Breast epithelium (tissue), 4 donors: ENCODE measurements at places on chromosomes 2 and 18. TPM values are rescaled to one million over a fixed set of nuclear protein-coding genes. Genes with fewer than 3 reads are reported as not detected.

GRCh38 chr2:240796543-240797499 is 23.2 kb downstream of the KIF1A start:
- H3K27ac ChIP-seq = no peak overlapping the region
- no peaks in the 10 kb centered on the region for H3K36me3 ChIP-seq

- no peaks in the 10 kb centered on the region for H3K27me3 ChIP-seq
- no peaks in the 10 kb centered on the region for H3K36me3 ChIP-seq
- H3K4me3 ChIP-seq = no peak overlapping the region
- H3K4me1 ChIP-seq = no peaks in the 10 kb centered on the region
- no peak overlapping the region for H3K27ac ChIP-seq
- no peak for DNase-seq
These were observed 1441.7 kb upstream of the CELF4 start for GRCh38 chr18:39007031-39007902.

DNA sequence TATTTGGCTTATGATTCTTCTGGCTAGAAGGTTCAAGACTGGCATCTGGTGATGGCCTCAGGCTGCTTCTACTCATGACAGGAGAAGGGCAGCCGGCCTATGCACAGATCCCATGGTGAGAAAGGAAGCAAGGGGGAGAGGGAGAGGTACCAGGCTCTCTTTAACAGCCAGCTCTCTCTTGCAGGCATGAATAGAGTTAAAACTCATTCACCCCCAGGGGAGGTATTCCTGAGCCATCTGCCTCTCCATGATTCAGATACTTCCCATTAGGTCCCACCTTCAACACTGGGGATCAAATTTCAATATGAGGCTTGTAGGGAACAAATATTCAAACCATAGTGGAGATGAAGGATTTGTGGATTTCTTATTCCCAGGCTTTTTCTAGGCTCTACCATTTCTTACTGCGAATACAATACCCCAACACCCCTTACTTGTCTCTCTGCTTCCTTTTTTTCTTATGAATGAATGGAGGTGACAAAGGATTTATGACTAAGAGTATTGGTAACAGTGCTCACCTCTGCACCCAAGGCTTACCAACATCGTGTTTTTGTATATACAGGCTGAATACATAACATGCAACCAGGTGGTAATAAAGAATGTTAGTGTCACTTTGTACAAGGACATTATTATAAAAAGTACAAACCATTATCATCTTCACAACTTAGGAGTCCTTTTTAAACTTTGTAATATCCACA is 454.6 kb upstream of the TRIB2 start:
- no peak overlapping the region for H3K27ac ChIP-seq
- no peaks in the 10 kb centered on the region for H3K4me1 ChIP-seq
- H3K4me3 ChIP-seq = no peak overlapping the region
- H3K27me3 ChIP-seq = no peaks in the 10 kb centered on the region

DNA sequence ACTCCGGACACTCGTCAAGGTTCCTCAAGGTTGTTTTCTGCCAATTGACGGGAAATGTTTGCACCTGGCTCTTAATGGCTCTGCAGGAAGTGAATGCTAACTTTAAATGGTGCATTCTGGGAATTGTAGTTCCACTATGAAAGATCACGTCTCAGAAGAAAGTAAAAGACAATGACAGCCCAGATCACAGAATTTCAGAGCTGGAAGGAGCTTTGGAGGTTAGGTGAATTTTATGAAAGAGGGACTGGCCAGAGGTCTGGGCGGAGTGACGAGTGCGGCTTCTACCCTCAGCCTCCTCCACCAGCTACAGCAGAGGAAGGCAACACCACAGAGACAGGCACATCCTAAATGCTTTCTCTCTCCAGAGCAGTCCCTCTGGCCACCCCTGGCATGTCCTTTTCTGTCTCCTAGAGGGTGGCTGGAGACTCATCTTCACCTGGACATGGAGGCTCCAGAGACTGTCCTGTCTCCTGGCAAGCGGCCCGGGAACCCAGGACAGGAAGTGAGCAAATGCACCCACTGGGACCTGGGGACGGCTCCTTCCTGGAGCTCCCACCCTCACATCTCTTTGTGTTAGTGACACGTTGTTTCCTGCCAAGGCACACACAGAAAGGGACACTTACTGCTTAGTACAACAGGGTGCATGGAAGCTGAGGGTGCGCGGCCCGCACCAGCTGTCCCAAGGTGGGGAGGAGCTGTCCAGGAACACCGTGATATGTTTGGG is 19.4 kb downstream of the THAP4 start:
- H3K27me3 ChIP-seq = no peaks in the 10 kb centered on the region
- H3K36me3 ChIP-seq = no peaks in the 10 kb centered on the region
- no peaks in the 10 kb centered on the region for H3K4me1 ChIP-seq
- DNase-seq = no peak

DNA sequence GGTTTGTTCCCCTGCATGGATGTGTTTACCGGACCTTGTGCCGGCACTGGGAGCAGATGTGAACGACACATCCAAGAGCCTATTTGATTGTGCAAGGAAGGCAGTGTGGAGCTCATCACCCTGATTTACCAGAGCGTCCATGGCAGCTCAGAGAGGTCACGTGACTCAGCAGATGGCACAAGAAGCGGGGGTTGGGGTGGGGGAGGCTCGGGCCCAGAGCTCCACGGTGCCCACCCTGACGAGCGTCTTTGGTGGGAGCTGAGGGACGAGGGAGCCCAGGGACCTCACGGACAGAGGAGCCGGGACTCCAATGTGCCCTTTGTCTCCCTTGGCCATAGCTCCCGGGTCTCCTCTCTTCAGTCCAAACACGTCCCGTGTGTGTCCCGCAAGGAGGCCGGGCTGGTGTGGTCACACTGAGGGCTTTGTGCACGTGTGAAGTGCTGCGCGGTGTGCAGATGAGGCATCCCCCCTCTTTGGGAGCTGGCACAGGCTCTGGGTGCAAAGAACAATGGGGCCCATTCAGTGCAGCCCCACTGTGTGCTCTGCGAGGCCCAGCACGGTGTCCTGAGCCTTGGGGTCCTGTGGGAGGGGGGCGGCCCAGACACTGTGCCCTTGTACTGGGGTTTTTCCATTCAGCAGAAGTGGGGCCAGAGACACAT is 15.5 kb downstream of the KCNIP3 start:
- no peak for DNase-seq
- H3K4me1 ChIP-seq = peaks cover 23% of the 10 kb centered on the region
- H3K27me3 ChIP-seq = no peaks in the 10 kb centered on the region
- no peak overlapping the region for H3K27ac ChIP-seq
- H3K36me3 ChIP-seq = no peaks in the 10 kb centered on the region

GRCh38 chr2:208488686-208489564 is 82.3 kb downstream of the PTH2R start:
- no peaks in the 10 kb centered on the region for H3K4me1 ChIP-seq
- no peak overlapping the region for H3K4me3 ChIP-seq
- no peak for DNase-seq
- no peak overlapping the region for H3K27ac ChIP-seq
- no peaks in the 10 kb centered on the region for H3K36me3 ChIP-seq

DNA sequence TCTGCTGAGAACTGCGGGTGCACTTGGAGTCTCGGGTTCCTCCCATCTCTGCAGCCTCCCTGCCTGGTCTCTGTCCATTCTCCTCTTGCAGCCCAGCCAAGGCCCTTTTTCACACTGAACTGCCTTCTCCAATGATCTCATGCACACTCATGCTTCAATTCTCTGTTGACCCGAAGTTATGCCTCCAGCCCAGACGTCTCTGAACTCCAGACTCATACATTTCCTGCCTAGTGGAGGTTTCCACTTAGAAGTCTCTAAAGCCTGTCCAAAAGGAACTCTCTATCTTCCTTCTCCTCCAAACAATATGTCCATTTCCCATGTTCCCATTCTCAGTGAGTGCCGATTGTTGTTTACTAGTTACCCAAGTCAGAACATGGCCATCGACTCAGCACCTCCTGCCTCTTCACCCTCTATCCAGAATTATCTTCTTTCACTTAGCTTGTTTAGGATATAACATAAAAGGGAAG is 155.2 kb downstream of the IRS1 start:
- no peaks in the 10 kb centered on the region for H3K27me3 ChIP-seq
- DNase-seq = no peak
- H3K4me1 ChIP-seq = no peaks in the 10 kb centered on the region
- H3K27ac ChIP-seq = no peak overlapping the region
- H3K36me3 ChIP-seq = no peaks in the 10 kb centered on the region
- no peak overlapping the region for H3K4me3 ChIP-seq

DNA sequence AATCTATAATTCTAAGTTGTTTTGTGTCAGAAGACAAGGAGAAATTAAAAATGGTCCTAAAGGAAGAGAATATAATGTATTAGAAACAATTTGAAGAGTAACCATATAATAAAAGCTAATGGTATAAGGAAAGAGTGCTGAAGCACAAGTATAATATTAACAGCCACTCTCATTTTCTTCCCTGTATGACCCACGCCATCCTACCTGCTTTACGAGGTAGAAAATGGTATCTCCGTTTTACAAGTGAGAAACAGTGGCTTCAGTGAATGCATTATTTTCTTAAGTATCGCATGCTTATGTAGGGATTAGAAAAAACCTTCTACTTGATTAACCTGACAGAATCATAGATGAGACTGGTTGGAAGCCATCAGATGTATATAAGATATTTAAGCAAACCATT is 266.2 kb downstream of the CCDC102B start:
- no peak for DNase-seq
- no peaks in the 10 kb centered on the region for H3K36me3 ChIP-seq
- H3K27me3 ChIP-seq = no peaks in the 10 kb centered on the region
- no peaks in the 10 kb centered on the region for H3K4me1 ChIP-seq

DNA sequence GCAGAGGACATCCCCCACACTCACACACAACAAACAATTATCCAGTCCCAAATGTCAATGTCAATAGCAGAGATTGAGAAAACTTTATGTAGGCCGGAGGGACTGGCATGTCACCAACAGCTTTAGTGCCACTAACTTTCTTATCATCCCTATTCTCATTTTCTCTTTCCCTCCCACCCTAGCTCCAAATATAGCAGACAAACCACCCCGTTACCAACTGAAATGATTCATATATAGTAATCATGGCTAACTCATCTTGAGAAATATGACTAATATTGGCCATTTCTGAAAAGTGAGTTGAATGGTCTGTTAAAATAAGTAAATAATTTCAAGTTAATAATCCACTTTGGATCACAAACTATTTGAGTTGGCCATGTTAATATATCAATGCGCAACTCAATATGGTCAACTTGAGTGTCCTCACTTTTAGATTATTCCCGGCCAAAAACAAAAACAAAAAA is 242.1 kb upstream of the RND3 start:
- H3K36me3 ChIP-seq = no peaks in the 10 kb centered on the region
- no peak overlapping the region for H3K4me3 ChIP-seq
- no peak overlapping the region for H3K27ac ChIP-seq
- H3K27me3 ChIP-seq = no peaks in the 10 kb centered on the region
- no peaks in the 10 kb centered on the region for H3K4me1 ChIP-seq
- no peak for DNase-seq

GRCh38 chr2:170360546-170361089 is 182.7 kb downstream of the MYO3B start:
- no peaks in the 10 kb centered on the region for H3K27me3 ChIP-seq
- H3K4me3 ChIP-seq = no peak overlapping the region
- H3K27ac ChIP-seq = no peak overlapping the region
- no peaks in the 10 kb centered on the region for H3K36me3 ChIP-seq

- no peak overlapping the region for H3K27ac ChIP-seq
- no peaks in the 10 kb centered on the region for H3K4me1 ChIP-seq
- DNase-seq = no peak
- no peak overlapping the region for H3K4me3 ChIP-seq
- H3K27me3 ChIP-seq = no peaks in the 10 kb centered on the region
- H3K36me3 ChIP-seq = no peaks in the 10 kb centered on the region
These were observed 109.1 kb downstream of the PLA2R1 start for GRCh38 chr2:159953136-159953823.

GRCh38 chr2:176598351-176598750 is 329.1 kb downstream of the MTX2 start:
- H3K27ac ChIP-seq = no peak overlapping the region
- no peak overlapping the region for H3K4me3 ChIP-seq
- no peaks in the 10 kb centered on the region for H3K27me3 ChIP-seq
- no peaks in the 10 kb centered on the region for H3K36me3 ChIP-seq
- H3K4me1 ChIP-seq = no peaks in the 10 kb centered on the region

DNA sequence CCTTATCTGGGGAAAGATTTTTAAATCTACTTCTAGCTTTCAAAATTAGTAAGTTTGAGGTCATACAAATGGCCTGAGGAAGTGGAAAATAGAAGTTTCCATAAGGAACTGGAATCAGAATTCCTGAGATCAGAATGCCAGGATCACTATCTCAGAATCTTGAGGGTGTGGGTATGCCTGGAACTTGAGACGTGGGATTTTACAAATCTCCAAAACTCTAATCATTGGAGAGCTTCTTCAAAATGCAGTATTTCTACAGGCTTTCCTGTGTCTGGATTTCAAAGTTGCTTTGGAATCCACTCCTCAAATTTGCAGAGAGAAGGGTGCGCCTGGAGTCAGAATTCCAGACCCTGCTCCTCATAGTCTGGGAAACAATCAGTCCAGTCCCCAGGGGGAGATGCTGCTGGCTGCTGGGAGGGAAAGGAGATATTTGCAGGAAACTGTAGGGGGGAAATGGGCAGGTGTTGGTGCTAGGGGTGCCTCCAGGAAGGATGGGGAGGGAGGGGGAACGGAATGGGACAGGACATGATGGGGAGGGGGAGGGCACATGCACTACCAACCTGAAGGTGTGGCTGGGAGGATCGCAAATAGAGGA is 31.0 kb upstream of the CATIP start:
- H3K27me3 ChIP-seq = no peaks in the 10 kb centered on the region
- DNase-seq = no peak
- no peaks in the 10 kb centered on the region for H3K36me3 ChIP-seq
- no peaks in the 10 kb centered on the region for H3K4me1 ChIP-seq
- no peak overlapping the region for H3K27ac ChIP-seq
- H3K4me3 ChIP-seq = no peak overlapping the region

- no peaks in the 10 kb centered on the region for H3K27me3 ChIP-seq
- no peak for DNase-seq
- no peak overlapping the region for H3K27ac ChIP-seq
- H3K4me3 ChIP-seq = no peak overlapping the region
- no peaks in the 10 kb centered on the region for H3K4me1 ChIP-seq
- no peaks in the 10 kb centered on the region for H3K36me3 ChIP-seq
These were observed 3.8 kb downstream of the CXCR2 start for GRCh38 chr2:218129458-218130135.

DNA sequence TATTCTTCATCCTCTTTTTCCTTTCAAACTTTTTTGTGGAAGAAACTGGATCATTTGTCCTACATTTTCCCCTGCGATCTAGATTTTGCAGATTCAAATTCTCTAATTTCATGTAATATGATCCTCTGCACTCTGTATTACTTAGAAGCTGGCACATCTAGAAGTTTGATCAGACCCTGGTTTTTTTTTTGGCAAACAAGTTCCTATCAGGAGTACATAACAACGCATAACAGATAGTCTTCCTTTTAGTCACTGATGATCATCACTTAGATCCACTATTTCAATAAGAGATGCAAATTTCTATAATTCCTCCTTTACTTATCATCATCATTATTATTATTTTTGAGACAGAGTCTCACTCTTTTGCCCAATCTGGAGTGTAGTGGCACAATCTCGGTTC is 117.1 kb downstream of the CDH2 start:
- no peak overlapping the region for H3K4me3 ChIP-seq
- no peaks in the 10 kb centered on the region for H3K36me3 ChIP-seq
- no peak overlapping the region for H3K27ac ChIP-seq

The SCN2A gene
- 0.16 TPM for total RNA-seq

The CYP27A1 gene
- total RNA-seq = 65.0 TPM

The NAT8 gene
- total RNA-seq = not detected

The GATA6 gene
- 3.0 TPM for total RNA-seq

The UGT1A5 gene
- total RNA-seq = not detected

The TUBA4A gene
- total RNA-seq = 48.8 TPM

The CRYGD gene
- not detected for total RNA-seq

The KIAA2012 gene
- total RNA-seq = not detected

The NAPG gene
- 46.7 TPM for total RNA-seq

The STK17B gene
- 51.7 TPM for total RNA-seq

The EMILIN2 gene
- 45.1 TPM for total RNA-seq

The STON1 gene
- 45.6 TPM for total RNA-seq
